ENCODE measurements at places on chromosomes 13 and 19.

DNA sequence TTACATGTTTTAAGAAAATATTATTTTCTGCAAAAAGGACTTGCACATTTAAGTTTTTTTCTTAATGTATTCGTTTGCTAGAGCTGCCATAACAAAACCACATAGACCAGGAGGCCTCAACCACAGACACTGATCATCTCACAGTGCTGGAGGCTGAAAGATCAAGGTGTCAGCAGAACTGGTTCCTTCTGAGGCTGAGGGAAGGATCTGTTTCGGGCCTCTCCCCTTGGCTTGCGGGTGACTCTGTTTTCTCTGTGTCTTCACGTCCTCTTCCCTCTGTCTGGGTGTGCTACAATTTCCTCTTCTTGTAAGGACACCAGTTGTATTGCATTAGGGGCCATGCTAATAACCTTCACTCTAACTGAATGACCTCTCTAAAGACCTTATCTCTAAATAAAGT, 364.2 kb downstream of the IRS2 start:
- no peak for DNase-seq

DNA sequence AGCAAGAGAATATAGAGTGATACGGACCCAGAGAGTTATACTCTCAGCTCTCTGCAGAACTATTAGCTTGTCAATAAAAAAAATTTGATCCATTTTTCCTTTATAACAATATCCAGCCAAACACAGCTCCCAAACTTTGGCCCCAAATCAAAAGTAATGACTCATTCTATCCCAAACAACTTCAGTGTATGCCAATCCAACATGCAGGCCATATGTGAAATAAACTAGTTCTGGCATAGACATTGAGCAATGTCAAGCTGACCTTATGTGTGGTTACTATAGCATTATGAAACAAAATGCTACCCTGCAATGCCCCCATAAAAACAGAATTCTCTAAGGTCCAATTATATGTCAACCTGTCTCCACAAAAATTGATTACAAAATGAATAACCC, 209.5 kb downstream of the DNAJC15 start:
- no peak for DNase-seq

DNA sequence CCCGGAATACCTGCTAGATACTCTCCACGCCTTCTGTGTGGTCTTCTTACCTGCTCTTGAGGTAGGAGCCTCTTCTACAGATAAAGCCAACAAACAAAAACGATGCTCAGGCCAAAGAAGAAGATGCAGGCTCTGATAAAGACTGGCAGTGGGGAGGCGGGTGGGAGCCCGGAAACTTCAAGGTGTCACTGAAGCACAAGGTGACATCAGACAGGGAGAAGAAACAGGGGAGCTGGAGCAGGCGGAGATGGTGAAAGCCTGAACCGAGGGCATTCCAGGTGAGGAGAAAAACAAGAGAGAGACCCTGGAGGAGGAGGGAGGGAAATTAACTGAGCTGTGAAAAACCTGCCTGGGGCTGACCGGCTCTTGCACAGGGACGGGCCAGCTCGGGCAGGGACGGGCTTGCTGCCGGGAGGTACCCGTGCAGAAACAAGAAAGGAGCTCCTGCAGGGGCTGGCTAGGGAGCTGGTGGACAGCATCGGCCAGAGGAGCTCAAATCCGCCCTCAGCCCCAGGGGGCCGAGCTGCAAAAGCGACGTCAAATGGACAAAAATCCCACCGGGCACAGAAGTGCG, 19.0 kb downstream of the GNG7 start:
- no peak for DNase-seq

DNA sequence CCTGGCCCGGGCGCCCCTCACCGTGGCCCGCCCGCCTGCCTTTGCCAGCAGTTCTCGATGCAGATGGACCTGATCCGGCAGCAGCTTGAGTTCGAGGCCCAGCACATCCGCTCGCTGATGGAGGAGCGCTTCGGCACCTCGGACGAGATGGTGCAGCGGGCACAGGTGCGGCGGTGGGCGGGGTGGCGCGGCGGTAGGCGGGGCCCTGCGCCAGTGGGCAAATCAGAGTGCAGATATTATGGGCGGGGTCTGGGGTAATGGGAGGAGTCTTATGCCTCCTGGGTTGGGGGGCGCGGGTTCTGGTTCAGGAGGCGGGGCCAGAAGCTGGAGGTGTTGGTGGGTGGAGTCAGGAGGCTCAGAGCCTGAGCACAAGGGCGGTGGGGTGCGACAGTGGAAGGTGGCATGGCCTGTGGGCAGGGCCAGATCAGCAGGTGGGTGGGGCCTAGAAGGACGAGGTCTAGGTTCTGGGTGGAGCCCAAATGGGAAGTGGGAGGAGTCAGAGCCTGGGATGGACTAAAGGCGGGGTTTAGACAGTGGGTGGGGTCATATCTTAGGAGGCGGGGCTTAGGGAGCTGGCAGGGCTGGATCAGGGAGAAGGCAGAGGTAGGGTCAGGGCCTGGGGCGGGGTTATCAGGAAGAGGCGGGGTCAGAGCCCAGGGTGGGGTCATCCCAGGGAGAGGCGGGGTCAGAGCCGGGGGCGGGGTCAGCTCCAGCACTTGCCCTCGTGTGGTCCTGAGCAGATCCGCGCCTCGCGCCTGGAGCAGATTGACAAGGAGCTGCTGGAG, 5.6 kb downstream of the APC2 start:
- DNase-seq = no peak

- DNase-seq = no peak
Measured at GRCh38 chr19:37763488-37763887, 15.9 kb downstream of the ZNF573 start.

DNA sequence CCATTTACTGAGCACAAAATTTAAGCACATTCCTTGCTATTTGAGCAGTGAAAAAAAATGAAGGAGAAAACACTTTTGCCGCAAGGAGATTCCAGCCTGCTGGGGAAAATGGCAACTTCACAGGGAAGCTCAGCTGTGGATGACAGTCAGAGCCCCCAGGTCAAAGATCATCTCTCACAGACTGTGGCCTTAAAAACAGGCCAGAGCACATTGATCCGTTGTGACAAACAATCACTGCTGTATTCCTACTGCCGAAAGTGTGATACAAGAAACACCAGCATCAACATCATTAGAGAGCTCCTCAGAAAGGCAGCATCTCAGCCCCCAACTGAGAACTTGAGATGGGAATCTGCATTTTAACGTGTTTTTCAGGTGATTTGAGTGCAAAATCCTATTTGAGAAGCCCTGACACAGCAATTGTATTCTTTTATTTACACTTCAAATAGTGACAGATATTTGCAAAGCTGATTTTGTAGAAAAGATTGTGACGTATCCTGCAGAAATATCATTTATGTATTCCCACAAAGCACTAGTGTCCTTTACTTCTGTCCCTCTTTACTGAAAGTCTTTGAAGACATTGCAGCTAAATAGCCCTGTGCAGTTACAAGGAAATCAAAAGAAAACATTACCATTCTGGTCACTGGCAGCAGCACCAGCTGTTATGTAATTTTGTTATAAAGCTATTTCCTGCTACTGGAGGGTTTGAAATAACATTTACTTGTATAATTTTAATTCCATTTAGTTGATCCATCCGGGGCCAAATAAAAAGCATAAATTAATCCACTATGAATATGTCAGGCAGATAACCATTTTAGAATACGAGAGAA, 652.0 kb downstream of the LIG4 start:
- no peak for DNase-seq
